Fibroblast of skin of back (primary cell): ENCODE measurements at places on chromosomes 3 and 15.
A peak's percentile ranks its signal among the peaks of the same experiment; 100 is the strongest.

GRCh38 chr3:194760494-194761137, 74.9 kb downstream of the FAM43A start:
- no peak for DNase-seq

- DNase-seq: no peak
These were observed 3.9 kb downstream of the SCN5A start for GRCh38 chr3:38645601-38646000.

DNA sequence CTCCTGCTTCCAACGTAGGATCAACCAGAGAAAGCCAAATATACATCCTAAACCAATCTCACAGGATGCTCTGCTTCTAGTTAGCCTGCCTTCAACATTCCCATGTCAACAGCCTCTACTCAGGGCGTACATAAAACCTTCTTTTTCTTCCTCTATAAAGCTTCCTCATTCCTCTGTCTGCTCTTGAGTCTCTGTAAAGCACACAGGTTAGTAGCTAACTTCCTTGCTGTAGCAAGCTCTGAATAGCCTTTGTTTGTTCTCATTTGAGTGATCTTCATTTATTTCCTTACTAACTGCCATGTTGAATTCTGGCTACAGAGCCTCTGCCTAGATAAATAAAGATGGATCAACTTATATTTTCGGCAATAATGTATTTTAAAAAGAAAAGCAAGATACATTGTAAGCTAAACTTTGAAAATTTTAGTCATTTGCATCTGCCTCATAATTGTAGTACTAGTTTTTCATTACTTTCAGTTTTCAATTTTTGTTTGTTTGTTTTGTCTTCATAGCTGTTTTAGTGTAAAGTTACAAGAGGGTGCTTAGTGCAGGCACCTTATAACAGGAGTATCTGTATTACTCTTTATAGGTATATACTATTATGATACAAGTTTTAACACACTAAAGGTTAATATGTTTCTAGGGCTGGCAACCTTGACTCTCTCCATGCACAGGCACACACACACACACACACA, 498.2 kb downstream of the PYDC2 start:
- DNase-seq: no peak

DNA sequence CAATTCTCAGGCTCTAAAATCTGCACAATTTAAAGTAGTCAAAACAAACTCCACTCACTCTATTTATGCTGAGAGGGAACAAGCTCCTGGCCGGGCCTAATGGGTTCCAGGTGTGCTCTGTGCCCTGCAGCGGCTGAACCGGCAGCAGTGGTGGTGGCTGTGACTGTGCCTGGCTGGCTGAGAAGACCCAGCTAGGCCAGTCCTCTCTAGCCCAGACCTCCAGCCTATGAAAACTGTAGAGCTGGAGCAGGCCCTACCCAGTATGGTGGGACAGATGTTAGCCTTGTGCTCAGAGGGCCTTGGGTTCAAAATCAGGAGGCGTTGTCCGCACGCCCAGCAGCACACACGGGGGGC, 37.0 kb downstream of the EPHB3 start:
- DNase-seq: no peak

- no peak for DNase-seq
These were observed 246.2 kb downstream of the ZBTB20 start for GRCh38 chr3:114900908-114901307.

- DNase-seq: no peak
These were observed 5.6 kb upstream of the PYDC2 start for GRCh38 chr3:191455257-191455952.

DNA sequence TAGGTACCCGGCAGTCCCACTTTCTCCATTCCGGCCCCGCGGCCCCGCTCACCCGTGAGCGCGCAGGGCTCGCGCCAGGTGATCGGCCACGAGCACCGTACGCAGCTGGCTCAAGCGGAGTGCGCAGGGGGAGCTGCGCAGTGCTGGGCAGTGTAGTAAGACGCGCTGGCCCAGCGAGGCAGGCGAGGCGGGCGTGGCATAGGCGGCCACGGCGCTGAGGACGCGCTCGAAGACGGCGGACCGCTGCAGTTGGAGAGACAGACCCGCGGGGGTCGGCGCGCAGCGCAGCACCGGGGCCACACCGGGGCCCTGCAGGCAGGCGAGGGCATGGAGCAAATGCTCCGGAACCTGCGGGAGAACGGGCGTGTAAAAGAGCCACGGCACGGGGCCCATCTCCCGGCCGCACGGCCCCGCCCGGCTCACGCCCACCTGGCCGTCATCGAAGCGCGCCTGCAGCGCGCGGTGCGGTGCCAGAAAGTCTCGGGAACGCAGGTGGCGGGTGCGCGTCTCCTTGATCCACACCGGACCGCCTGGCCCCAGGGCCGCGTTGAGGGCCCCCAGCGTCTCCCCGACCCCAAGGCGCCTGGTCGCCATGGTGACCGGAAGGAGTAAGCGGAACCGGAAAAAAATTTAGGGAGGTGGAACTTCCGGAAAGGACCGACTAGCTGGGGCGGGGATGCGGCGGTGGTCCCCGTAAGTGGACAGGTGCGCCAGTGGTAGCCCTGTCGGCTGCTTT, at the start of gene DALRD3:
DALRD3 (minus strand) TSS at position 610 of the 736 bp plus-strand sequence; CDS start at position 594, 16 bp downstream.
- DNase-seq: peak; percentile 65

GRCh38 chr3:124775877-124776276, 45.6 kb downstream of the UMPS start:
- DNase-seq: no peak

DNA sequence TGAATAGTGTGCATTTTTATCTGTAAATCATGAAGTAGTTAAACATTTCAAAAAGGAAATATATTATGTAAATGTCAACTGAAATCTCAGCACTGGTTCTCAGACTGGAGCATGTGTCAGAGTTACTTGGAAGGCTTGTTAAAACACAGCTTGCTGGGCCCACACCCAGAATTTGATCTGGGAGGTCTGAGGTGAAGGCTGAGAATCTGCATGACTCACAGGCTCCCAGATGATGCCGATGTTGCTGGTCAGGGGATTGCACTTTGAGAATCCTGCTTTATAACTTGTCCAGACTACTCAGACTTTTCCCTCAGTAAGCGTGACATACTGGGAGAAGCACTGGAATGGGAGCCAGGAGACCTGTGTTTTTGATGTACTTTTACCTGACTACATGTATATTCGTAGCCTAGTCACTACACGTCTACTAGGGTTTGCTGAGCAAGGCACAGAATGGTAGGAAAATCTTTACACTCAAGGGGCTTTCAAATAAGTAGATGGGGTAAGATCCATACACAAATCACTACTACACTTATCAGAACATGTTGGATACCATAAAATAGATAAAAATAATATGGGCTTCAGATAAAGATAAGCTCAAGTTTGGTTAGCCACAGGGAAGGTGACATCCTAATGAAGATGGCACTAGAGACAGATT, 77.1 kb upstream of the MEX3B start:
- peak; percentile 100 for DNase-seq
